Peyer's patch (tissue), 4 donors: ENCODE measurements at places on chromosomes 12 and 14. TPM values are rescaled to one million over a fixed set of nuclear protein-coding genes. Genes with fewer than 3 reads are reported as not detected.

PELI2 gene
- total RNA-seq: 15.3 TPM

DNA sequence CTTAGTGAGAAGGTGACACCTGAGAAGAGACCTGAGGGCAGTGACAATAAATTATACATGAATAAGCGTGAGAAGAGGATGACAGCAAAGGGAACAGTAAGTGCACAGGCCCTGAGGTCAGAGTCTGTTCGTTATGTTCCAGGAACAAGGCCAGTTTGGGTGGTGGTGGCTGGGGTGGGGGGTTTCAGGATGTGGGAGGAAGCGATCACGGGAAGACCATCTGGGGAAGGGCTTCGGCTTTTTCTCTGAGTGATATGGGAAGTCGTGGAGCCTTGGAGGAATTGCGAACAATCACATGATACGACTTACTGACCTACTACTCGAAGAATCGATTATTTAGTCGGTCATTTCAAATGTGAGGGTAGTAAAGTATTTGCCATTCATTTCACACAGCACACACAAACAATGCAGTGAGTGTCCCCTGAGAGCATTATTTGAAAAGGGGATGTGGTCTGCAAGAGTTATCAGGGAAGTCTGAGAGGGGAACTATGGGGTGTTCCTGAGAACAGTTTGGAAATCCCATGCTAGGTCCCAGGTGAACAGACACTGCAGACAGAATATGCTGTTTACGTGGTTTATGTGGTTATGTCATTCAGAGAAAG is 94.7 kb downstream of the SLC38A1 start:
- no peak for DNase-seq

GRCh38 chr14:71399057-71399487 is 491.8 kb downstream of the PCNX1 start:
- DNase-seq: no peak

INSM2 gene
- not detected for total RNA-seq
